ENCODE measurements at places on chromosomes 13 and 19. TPM values are rescaled to one million over a fixed set of nuclear protein-coding genes. Genes with fewer than 3 reads are reported as not detected.

The PLPPR3 gene
- total RNA-seq = 8.1 TPM

The HIF3A gene
- total RNA-seq = 85.5 TPM

The ZNF486 gene
- 5.1 TPM for total RNA-seq

The ZNF780B gene
- 39.8 TPM for total RNA-seq

The APLP1 gene
- 1.7 TPM for total RNA-seq

The ZNF724 gene
- total RNA-seq = 3.4 TPM

The IRGC gene
- total RNA-seq = not detected

DNA sequence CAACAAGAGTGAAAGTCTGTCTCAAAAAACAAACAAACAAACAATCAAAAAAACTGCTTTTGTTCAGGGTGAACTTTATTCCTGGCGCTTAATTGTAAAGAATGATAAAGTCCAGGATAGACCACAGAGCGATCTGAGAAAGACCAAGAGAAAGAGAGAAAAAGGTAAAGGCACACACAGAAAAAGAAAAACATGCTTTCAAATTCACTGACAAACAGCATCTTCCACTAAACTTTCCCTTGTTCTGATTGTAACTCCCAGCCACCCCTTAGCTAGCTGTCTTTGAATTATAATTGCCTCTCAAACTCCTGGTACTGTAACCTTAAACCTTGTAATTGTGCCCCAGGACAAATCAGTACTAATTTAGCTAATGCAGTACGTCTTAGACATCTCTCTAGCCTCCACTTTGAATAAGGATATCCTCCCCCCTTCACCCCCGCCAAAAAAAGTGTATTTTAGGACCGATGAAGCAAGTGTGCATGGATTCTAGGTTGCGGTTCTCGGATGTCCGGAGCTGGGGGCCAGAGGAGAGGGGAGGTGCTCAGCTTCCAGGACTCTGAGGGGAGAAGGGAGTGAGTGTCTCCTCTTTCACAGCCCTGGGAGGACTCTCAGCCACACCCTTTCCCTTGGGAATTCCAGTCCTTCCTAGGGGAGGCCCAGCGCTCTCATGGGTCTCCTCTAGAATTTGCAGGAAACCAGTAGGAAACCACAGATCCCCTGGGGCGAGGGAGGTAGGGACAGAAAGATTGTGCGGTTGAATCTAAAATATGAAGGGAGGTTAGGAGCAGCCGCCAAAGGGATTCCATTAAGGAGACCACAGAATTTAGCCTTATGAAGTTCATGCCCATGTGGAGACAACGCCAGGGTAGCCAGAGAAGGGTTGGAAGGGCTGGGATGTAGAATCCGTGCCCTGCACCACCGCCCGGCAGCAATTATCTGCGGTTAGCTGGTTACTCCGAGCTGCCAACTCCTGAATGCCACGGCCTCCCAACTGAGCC, 19.7 kb downstream of the ZNF536 start:
- no peaks in the 10 kb centered on the region for H3K36me3 ChIP-seq
- H3K27me3 ChIP-seq = peaks cover 4% of the 10 kb centered on the region
- H3K4me3 ChIP-seq = no peak overlapping the region
- H3K27ac ChIP-seq = no peak overlapping the region
- no peak for DNase-seq

- H3K36me3 ChIP-seq = no peaks in the 10 kb centered on the region
- no peak for DNase-seq
- no peaks in the 10 kb centered on the region for H3K4me1 ChIP-seq
These were observed 107.4 kb upstream of the CLDN10 start for GRCh38 chr13:95445131-95445530.

DNA sequence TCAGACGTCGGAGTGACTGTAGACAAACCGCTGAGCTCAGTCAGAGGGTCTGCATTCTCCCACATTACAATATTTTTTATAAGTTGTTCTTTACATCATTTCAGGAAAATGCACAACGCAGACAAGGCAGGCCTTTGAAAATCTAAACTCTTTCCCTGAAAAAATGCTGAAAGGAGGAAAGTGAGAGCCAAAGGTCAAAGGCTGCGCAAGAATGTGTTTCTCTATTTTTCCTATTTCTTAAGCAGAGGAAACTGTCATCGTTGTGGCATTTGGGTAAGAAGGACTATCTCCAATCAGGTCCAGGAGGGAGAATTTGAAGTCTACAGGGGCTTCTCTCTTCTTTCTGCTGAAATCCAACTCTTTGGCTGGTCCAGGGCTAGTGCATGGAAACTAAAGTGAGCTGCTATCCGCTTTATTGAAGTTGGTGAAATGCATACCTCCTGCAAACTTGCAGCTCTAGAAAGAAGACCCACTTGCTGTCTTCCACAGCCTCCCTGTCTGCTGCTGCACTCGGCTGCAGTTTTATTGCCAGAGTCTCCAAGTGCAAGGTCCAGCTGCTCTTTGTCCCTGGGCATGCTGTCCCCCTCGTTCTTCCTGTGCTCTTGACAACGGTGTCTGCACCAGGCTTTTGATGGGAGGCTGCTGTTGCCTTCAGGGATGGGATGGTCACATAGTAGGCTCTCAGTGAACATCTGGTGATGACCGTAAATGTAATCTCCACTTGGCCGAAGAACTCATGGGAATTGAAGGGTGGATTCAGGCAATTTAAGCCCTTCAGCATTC, 31.2 kb downstream of the ZNF536 start:
- peaks cover 48% of the 10 kb centered on the region for H3K4me1 ChIP-seq
- no peak overlapping the region for H3K27ac ChIP-seq
- no peak overlapping the region for H3K4me3 ChIP-seq
- peaks cover 5% of the 10 kb centered on the region for H3K27me3 ChIP-seq
- DNase-seq = peak; percentile 94

DNA sequence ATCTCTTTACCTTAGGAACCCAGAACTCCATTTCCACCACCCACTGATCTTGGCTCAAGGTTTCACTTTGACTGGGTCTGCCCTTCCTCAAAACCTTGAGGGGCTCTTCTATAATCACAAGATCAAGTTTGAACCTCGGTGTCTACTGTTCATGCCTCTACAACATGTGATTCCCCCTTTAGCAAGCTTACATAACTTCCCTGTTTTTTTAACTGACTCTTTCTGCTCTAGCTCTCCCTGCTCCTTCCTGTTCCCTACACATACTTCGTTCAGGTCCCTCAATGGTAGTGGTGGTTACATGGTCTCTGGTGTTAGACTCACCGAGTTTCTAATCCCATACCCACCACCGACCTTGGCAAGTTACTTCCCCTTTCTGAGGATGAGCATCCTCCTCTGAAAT, 26.7 kb downstream of the CEACAM8 start:
- H3K36me3 ChIP-seq = no peaks in the 10 kb centered on the region
- H3K4me3 ChIP-seq = no peak overlapping the region

DNA sequence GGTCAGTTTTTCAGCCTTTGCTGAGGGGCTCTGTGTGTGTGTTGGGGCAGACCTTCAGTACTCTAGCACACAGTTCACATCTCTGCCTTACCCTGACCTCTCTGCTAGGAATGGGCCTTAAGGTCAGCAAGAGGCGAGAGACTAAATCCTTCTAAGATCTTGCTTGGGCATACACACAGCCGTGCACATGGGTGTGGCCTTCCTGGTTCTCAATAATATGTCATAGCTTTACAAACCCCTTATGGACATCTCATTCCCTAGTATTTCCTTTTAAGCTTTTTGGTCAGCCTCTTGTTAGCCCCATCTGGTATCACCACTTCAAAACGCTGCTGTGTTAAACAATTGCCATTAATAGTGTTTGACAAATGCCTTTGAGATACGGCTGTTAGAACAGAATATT, 69.4 kb upstream of the SPATA13 start:
- H3K4me3 ChIP-seq = no peak overlapping the region
- H3K36me3 ChIP-seq = no peaks in the 10 kb centered on the region
- peaks cover 11% of the 10 kb centered on the region for H3K4me1 ChIP-seq

DNA sequence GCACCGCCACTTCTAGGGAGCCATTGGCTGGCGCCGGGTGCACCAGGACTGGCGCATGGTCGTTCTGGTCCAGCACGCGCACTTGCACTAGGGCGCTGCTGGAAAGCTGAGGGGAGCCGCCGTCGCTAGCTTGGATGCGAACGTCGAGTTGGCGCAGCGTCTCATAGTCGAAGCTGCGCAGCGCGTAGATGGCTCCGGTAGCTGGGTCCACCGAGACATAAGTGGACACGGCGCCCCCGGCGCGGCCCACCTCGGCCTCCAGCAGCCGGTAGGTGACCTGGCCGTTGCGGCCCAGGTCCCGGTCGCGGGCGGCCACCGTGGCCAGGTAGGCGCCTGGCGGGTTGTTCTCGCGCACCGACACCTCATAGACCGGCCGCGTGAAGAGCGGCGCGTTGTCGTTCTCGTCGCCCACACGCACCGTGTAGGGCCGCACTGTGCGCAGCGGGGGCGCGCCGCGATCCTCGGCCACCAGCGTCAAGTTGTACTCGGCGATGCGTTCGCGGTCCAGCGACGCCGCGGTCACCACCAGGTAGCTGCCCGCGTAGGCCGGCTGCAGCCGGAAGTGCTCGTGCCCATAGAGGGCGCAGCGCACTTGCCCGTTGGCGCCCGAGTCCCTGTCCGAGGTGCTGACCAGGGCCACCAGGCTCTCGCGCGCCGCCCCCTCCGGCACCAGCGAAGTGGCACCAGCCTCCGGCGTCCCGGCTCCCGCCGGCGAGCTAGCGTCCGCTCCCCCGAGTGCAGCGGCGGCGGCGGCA, 1.7 kb downstream of the PCDH8 start:
- H3K36me3 ChIP-seq = no peaks in the 10 kb centered on the region
- H3K27me3 ChIP-seq = peaks cover 54% of the 10 kb centered on the region
- peak; percentile 57 for DNase-seq
- no peak overlapping the region for H3K4me3 ChIP-seq

DNA sequence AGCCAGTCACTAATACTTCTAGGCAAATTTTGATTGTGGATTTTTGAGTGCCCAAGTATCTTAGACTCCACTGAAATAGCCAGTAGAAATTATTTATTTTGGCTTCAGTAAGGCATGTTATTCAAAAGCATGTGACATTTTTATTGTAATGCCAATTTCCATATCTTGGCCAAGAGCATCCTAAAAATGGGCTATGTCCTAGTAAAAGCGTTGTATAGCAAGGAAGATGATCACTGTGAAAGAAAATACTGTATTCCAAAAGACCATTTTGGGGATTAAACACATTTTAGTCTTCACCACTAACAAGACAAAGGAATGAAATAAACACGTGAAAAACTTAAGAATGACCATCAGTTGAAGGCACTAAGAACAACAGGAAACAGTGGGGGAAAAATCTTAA, 149.1 kb downstream of the NUFIP1 start:
- no peaks in the 10 kb centered on the region for H3K4me1 ChIP-seq
- DNase-seq = no peak
- H3K27ac ChIP-seq = no peak overlapping the region
- H3K4me3 ChIP-seq = no peak overlapping the region
- no peaks in the 10 kb centered on the region for H3K27me3 ChIP-seq

DNA sequence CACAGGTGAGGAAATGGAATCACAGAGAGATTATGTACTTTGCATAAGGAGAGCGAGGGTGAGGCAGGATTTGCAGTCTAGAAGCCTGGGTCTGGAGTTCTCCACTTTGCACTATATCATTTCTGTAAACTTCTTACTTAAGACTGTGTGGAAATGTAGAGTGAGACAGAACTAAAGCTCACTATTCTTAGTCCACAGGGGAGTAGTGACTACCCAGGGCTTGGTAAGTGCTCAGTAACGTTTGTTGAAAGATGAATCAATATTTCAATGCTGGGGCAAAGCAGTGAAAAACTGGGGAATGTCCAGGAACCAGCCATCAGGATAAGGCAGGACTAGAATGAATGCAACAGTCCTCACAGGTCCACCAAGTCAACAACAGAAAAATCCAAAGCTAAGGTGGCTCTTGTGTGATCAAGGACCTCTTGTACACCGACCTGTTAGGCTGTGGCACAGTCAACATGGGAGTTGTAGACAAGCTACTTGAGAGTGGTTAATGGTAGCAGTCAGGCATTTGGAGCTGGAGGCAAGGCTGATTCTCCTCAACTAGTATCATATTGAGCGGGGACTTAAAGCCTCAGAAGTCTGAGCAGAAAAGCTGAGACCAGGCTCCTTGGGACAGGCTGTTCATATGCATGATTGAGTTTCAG, 929 bp upstream of the TNFSF13B start:
- H3K4me3 ChIP-seq = no peak overlapping the region
- H3K27me3 ChIP-seq = no peaks in the 10 kb centered on the region
- peak overlapping the region; percentile 80 for H3K27ac ChIP-seq

GRCh38 chr19:18879579-18880373, 16.2 kb downstream of the CERS1 start:
- H3K36me3 ChIP-seq = no peaks in the 10 kb centered on the region
- no peak overlapping the region for H3K27ac ChIP-seq
- no peak overlapping the region for H3K4me3 ChIP-seq
- no peaks in the 10 kb centered on the region for H3K27me3 ChIP-seq
- DNase-seq = no peak

GRCh38 chr13:49400755-49401659, 42.9 kb downstream of the CAB39L start:
- DNase-seq = peak; percentile 50
- H3K4me3 ChIP-seq = no peak overlapping the region
- no peaks in the 10 kb centered on the region for H3K27me3 ChIP-seq
- H3K4me1 ChIP-seq = peaks cover 9% of the 10 kb centered on the region
- peak overlapping the region; percentile 70 for H3K27ac ChIP-seq

DNA sequence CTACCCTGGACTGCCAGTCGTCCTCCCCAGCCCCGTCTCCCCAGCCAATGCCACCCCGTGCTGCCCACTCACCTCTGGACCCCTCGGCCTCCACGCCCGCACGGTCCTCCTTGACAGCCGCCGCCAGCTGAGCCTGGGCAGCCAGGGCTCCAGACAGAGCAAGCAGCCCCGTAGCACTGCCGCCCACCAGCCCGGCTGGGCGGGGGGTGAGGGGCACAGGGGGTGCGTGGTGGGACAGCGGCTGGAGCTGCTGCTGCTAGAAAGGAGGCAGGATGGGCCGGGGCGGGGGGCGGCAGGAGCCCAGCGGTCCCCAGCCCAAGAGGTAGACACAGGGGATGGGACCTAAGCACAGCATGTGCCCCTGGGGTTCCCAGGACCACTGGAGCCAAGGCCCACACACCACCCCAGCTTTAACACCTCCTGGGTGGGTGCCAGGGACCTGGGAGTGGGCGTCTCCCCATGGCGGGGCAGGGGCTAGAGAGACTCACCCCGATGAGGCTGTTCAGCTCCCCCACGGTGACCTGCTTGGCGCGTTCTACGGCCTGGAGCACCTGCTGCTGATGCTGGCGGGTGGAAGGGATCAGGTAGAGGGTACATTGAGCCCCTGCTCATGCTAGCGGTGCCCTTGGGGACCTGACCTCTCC, 9.7 kb downstream of the TLE2 start:
- H3K36me3 ChIP-seq = peaks cover 12% of the 10 kb centered on the region
- H3K27me3 ChIP-seq = no peaks in the 10 kb centered on the region
- no peak overlapping the region for H3K27ac ChIP-seq
- no peak for DNase-seq
- no peaks in the 10 kb centered on the region for H3K4me1 ChIP-seq
- H3K4me3 ChIP-seq = no peak overlapping the region

All from lung (tissue), 17 donors.